ENCODE measurements at places on chromosomes 4 and X.

DNA sequence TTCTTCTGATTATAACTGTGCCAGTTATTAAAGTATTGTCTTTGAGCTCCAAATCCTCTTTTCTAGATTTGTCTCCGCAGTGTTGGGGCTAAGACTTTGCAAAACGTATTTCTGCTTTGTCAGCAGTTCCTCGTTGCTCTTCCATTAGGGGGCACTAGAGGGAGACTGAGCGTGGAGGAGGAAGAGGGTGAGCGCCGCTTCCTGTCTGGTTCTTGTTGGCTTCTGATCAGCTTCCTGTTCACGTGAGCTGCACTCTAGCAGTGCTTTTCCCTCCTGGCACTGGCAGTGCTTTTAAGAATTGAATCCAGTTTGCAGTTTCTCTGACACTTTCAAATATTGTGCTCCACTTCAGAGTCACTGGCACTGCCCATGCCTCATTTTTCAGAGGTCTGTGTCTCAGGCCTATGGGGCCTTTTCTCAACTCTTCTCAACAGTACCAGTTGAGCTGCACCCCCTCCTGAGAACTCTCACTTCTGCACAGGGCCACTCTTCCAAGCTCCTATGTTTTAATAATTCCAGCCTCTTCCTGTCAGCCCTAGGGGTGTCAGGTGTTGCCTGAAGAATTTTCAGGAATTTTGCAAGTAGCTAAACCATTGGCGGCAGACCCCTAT lies 54.4 kb upstream of the LCORL start:
- no peak for DNase-seq

DNA sequence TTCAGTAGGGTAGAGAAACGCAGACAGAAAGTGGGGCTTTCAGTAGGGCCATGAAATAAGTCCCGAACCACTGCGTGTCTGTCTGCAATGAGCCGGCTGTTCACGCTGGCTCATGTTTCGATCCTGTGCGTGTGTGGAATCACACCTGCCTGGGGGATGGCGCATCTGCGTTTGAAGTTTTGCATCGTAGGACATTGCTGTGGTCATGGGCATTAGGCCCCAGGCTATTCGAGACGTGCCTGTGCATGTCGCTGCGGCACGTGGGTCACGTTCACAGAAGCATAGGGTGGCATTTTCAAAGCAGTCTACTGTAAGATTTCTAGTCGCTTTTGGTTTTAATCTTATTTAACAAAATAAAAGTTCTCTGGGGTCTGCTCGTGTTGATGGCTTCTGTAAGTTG lies 25.5 kb upstream of the HGFAC start:
- no peak for DNase-seq

DNA sequence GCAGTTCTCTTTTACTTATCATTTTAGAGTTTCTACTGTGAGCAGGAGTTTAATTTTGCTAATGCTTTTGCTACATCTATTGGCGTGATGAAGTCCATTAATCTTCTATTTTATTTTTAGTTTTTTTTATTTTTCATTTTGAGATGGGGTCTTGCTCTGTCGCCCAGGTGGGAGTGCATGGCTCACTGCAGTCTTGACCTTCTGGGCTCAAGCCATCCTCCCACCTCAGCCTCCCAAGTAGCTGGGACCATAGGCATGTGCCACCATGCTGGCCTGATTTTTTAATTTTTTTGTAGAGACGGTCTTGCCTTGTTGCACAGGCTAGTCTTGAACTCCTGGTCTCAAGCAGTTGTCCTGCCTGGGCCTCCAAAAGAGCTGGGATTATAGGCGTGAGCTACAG lies 9.4 kb downstream of the ZFX start:
- DNase-seq: no peak

GRCh38 chr4:168509786-168510185 lies 12.9 kb downstream of the PALLD start:
- peak; percentile 73 for DNase-seq

GRCh38 chrX:103999234-103999633 lies 14.3 kb downstream of the H2BW1 start:
- DNase-seq: no peak

- DNase-seq: no peak
Measured at GRCh38 chr4:1602655-1603412, 81.3 kb downstream of the FAM53A start.

GRCh38 chr4:6050551-6050950 lies 32.3 kb upstream of the C4orf50 start:
- DNase-seq: no peak

DNA sequence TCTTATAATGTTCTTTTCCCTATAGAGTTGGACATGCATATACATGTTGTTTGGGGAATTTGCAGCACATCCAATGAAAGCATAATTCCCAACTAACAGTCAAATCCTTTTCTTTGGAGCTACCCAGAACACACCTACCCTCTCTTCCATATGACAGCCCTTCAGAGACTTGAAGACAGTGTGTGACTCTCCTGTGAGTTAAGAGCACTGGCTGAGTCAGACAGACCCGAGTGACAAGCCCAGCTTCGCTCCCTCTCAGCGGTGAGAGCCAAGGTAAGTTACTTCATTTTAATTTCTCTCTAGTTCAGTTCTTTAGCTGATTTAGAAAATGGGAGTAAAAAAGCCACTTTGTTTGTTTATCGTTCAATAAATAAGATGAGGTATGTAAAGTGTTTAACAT lies 86.3 kb downstream of the RTL9 start:
- DNase-seq: no peak

GRCh38 chr4:94791701-94792100 lies 33.9 kb downstream of the BMPR1B start:
- DNase-seq: no peak

Data from fibroblast of skin of right quadriceps (primary cell).